ENCODE measurements at places on chromosomes 5 and 9.

DNA sequence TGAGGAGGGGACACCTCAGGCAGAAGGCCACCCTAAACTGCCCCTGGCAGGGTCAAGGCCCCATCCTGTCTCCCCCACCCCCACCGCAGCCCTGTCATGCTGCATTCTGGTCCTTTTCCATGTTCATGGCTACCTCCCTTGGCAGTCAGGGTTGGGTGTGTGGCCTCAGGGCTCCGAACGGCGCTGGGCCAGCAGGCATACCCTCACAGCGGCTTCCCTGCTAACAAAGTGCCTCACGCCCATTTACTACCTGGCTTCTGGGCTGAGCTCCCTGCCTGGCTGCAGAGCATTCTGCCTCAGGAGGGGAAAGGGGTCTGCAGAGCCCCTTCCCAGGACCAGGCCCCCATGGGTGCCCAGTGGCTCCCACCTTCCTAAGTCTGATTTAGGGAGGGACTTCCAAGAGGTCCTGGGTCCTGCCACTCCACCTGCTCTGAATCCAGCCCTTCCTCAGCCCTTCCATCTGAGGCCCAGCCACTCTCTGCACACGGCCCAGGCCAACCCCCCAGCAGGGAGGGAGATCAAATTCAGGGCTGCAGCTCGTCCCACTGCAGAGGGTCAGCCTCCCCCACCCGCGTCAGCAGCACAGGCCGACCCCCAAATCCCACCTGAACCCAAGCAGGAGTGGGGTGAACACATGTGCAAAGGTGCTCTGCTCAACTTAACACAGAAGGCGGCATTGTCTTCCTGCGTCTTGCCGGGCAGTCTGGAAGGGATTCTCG is 115.9 kb upstream of the PHYKPL start:
- H3K4me3 ChIP-seq, result no peak overlapping the region
- H3K4me1 ChIP-seq, result peaks cover 3% of the 10 kb centered on the region
- H3K36me3 ChIP-seq, result no peaks in the 10 kb centered on the region
- no peak overlapping the region for H3K27ac ChIP-seq
- DNase-seq, result no peak

GRCh38 chr9:93185266-93186214 is 1.6 kb downstream of the WNK2 start:
- H3K4me3 ChIP-seq, result peak overlapping the region; percentile 47
- DNase-seq, result peak; percentile 80
- peaks cover 32% of the 10 kb centered on the region for H3K27me3 ChIP-seq
- no peak overlapping the region for H3K27ac ChIP-seq
- no peaks in the 10 kb centered on the region for H3K36me3 ChIP-seq

DNA sequence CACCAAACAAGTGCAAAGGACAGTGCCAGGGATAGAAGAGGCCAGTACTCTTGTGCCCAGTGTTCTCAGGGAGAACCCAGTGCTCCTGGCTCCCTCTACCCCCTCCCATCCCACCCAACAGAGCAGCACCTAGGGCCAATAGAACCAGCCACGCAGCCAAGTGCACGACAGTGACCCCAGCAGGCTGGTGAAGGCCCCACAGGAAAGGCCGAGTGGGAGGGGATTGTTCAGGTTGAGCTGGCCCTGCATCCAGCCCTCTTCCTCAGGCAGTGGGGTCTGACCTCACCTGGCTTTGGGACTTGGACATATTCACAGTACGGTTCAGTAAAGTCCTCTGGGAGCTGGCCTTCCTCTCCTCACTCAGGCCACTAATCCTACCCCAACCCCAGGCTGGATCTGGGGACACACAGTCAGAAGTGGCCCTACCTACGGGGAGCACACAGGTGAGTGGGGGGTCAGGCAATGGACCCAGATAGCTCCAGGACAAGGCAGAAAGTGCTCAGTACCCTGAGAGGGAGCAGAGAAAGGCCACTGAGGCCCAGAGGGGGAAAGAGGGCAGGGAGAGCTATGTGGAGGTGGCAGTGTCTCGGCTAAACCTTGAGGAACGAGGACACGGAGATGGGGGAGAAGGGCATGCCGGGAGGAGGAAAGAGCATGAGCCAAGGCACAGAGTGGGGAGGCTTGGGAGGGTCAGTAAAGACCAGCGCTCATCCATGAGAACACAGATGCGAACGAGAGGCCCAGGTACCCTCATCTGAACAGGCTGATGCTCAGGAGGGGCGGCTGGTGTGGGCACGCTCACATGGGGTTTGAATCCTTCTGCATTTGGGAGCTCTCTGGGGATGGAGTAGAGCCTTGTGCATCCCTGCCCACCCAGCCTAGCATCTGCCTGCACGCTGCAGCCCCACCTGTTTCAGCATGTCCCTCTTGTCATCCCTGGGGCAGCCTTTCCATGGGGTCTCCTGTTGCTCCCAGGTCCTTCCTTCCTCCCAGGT is 25.6 kb downstream of the POLR1E start:
- no peaks in the 10 kb centered on the region for H3K27me3 ChIP-seq
- DNase-seq, result no peak
- H3K4me3 ChIP-seq, result no peak overlapping the region
- no peaks in the 10 kb centered on the region for H3K4me1 ChIP-seq
- no peak overlapping the region for H3K27ac ChIP-seq

DNA sequence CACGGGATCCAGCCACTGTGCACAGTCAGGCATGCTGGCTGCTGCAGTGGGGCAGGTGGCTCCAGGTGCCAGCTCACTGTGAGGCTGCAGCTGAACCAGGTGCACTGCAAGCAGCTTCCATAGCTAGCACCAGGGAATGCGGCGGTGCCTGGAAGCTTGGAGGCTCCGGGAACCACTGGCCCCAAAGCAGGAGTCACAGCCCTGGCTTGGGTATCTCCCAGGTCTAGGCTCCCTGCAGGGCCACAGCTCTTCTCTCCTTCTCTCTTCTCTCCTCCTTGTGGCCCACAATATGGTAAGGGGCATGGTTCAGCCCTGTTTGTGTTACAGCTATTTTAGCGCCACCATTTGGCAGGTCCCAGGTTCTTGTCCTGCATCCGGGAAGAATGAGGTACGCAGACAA is 6.7 kb upstream of the MTMR12 start:
- no peaks in the 10 kb centered on the region for H3K36me3 ChIP-seq
- H3K27ac ChIP-seq, result no peak overlapping the region
- no peaks in the 10 kb centered on the region for H3K27me3 ChIP-seq
- H3K4me3 ChIP-seq, result no peak overlapping the region
- H3K4me1 ChIP-seq, result no peaks in the 10 kb centered on the region

DNA sequence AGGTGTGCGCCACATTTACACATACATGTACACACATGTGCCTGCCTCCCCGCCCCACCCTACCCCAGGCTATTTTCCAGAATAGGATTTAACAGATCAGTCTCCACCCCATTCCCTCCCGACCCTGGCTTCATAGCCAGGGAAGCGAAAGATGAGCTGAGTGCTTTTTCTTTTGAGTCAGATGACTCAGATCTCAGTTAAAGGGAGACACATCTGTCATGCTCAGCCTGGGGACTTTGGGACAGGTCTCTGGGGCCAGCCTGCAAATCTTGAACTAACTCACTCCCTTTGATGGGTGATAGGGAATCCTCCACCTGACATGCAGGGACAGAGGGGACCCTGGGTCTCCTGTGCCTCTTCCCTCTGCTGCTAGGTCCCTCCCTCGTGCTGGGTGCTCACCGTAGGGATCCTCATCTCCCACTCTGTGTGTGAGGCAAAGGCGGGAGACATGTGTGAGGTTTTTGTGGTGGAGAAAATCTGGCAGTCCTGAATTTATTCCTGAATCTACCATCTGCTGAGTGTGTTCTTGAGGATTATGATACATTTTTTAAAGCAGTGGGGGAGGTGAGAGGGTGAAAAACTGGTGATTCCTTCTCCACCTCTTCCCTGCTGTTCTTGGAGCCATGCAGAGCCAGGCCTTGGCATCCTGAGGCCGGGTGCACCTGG is 37.7 kb downstream of the NEUROG1 start:
- no peak for DNase-seq
- H3K4me3 ChIP-seq, result no peak overlapping the region
- H3K27ac ChIP-seq, result no peak overlapping the region
- H3K4me1 ChIP-seq, result no peaks in the 10 kb centered on the region
- no peaks in the 10 kb centered on the region for H3K36me3 ChIP-seq

GRCh38 chr9:132694144-132694543 is 23.9 kb downstream of the GTF3C4 start:
- H3K27ac ChIP-seq, result no peak overlapping the region
- no peaks in the 10 kb centered on the region for H3K4me1 ChIP-seq

DNA sequence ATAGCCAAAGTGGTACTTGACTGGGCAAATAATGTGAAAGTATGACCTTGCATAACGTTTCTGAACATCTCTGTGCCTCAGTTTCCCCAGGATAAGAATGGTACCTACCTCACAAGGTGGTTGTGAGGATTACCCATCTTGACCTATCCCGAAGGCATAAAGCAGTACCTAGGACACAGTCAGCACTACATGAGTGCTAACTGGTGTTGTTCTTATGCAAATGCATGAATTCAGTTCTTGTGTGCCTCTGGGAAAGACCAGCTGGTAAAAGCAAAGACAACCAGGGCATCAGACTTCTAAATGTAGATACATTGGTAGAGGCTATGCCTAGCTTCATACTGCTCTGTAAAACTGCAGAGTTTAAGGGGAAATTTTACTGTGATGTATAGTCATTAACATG is 21.8 kb upstream of the TMEM252 start:
- no peaks in the 10 kb centered on the region for H3K36me3 ChIP-seq
- H3K27ac ChIP-seq, result no peak overlapping the region
- no peaks in the 10 kb centered on the region for H3K4me1 ChIP-seq
- no peak overlapping the region for H3K4me3 ChIP-seq
- H3K27me3 ChIP-seq, result no peaks in the 10 kb centered on the region
- DNase-seq, result no peak

- H3K36me3 ChIP-seq, result no peaks in the 10 kb centered on the region
- H3K4me1 ChIP-seq, result no peaks in the 10 kb centered on the region
- H3K27me3 ChIP-seq, result no peaks in the 10 kb centered on the region
- no peak overlapping the region for H3K27ac ChIP-seq
- no peak for DNase-seq
These were observed 53.4 kb upstream of the ALDH1B1 start for GRCh38 chr9:38339087-38339486.
